Ascending aorta (tissue), 2 donors: ENCODE measurements at places on chromosomes 4 and X.
A peak's percentile ranks its signal among the peaks of the same experiment; 100 is the strongest.

- H3K36me3 ChIP-seq: no peaks in the 10 kb centered on the region
- no peak for DNase-seq
- H3K27ac ChIP-seq: no peak overlapping the region
- H3K4me3 ChIP-seq: no peak overlapping the region
Observed at GRCh38 chrX:1754077-1754476, 139.2 kb downstream of the ASMT start.

GRCh38 chrX:151753313-151754046, 18.9 kb downstream of the CNGA2 start:
- no peak overlapping the region for H3K27ac ChIP-seq
- no peaks in the 10 kb centered on the region for H3K27me3 ChIP-seq
- no peak overlapping the region for H3K4me3 ChIP-seq
- H3K4me1 ChIP-seq: no peaks in the 10 kb centered on the region

DNA sequence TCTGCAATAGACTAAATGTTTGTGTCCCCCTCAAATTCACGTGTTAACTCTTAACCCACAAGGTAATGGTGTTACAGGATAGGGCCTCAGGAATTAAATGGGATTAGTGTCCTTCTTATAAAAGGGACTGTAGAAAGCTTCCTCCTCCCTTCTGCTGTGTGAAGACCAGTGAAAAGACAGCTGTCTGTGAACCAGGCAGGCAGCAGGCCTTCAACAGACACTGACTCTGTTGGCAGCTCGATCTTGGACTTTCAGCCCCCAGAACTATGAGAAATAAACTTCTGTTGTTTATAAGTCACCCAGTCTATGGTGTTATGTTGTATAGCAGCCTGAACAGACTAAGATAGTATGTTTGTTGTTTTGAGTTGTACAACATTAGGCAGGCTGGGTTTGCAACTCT, 208.1 kb downstream of the GBA3 start:
- DNase-seq: no peak
- H3K4me1 ChIP-seq: no peaks in the 10 kb centered on the region
- no peaks in the 10 kb centered on the region for H3K27me3 ChIP-seq
- H3K4me3 ChIP-seq: no peak overlapping the region
- no peak overlapping the region for H3K27ac ChIP-seq

GRCh38 chr4:8191136-8191747, 7.8 kb upstream of the SH3TC1 start:
- no peaks in the 10 kb centered on the region for H3K27me3 ChIP-seq
- H3K36me3 ChIP-seq: no peaks in the 10 kb centered on the region
- no peak overlapping the region for H3K4me3 ChIP-seq
- peak overlapping the region; percentile 73 for H3K27ac ChIP-seq
- peaks cover 9% of the 10 kb centered on the region for H3K4me1 ChIP-seq
- DNase-seq: peak; percentile 90

GRCh38 chr4:818106-818921, 7.6 kb downstream of the CPLX1 start:
- DNase-seq: no peak
- H3K27ac ChIP-seq: no peak overlapping the region
- H3K4me3 ChIP-seq: no peak overlapping the region
- no peaks in the 10 kb centered on the region for H3K36me3 ChIP-seq
- no peaks in the 10 kb centered on the region for H3K4me1 ChIP-seq
- H3K27me3 ChIP-seq: peaks cover 4% of the 10 kb centered on the region

DNA sequence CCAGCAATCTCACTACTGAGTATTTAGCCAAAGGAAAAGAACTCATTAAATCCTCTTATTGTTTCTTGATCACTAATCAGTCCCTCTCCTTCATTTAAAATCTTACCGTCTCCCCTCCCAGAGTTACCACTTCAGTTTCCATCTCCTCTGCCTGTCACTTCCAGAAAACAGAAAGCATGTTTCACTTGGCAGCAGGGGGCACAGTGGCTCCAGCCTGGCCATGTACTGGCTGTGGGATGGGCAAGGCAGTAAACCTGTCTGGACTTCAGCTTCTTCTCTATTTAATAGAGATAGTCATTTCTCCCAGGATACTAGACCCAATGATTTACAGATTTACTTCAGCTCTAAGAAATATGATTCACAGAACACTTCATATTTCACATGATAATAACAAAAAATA, 63.2 kb downstream of the CD40LG start:
- H3K27ac ChIP-seq: no peak overlapping the region
- H3K36me3 ChIP-seq: no peaks in the 10 kb centered on the region
- H3K4me1 ChIP-seq: no peaks in the 10 kb centered on the region
- no peak for DNase-seq

- H3K36me3 ChIP-seq: no peaks in the 10 kb centered on the region
- H3K27me3 ChIP-seq: no peaks in the 10 kb centered on the region
- H3K27ac ChIP-seq: no peak overlapping the region
- H3K4me3 ChIP-seq: no peak overlapping the region
- no peak for DNase-seq
- H3K4me1 ChIP-seq: no peaks in the 10 kb centered on the region
Observed at GRCh38 chr4:73434311-73434710, 1.7 kb upstream of the AFP start.

GRCh38 chr4:152633118-152633517, 46.7 kb downstream of the TMEM154 start:
- no peaks in the 10 kb centered on the region for H3K27me3 ChIP-seq
- no peak overlapping the region for H3K4me3 ChIP-seq
- H3K4me1 ChIP-seq: no peaks in the 10 kb centered on the region
- H3K27ac ChIP-seq: no peak overlapping the region
- H3K36me3 ChIP-seq: no peaks in the 10 kb centered on the region

- H3K4me3 ChIP-seq: no peak overlapping the region
Observed at GRCh38 chrX:39835776-39836175, 262.0 kb downstream of the BCOR start.

- H3K4me3 ChIP-seq: no peak overlapping the region
- peaks cover 6% of the 10 kb centered on the region for H3K4me1 ChIP-seq
- H3K27me3 ChIP-seq: no peaks in the 10 kb centered on the region
- DNase-seq: no peak
Observed at GRCh38 chr4:110091434-110092140, 106.8 kb downstream of the ELOVL6 start.
